ENCODE measurements at places on chromosomes 7 and 10.

GRCh38 chr10:73043319-73043718 is 53.3 kb downstream of the P4HA1 start:
- no peak for DNase-seq

GRCh38 chr10:129755621-129756020 is 208.5 kb downstream of the EBF3 start:
- no peak for DNase-seq

- no peak for DNase-seq
These were observed 34.7 kb downstream of the DDIT4 start for GRCh38 chr10:72308320-72308987.

DNA sequence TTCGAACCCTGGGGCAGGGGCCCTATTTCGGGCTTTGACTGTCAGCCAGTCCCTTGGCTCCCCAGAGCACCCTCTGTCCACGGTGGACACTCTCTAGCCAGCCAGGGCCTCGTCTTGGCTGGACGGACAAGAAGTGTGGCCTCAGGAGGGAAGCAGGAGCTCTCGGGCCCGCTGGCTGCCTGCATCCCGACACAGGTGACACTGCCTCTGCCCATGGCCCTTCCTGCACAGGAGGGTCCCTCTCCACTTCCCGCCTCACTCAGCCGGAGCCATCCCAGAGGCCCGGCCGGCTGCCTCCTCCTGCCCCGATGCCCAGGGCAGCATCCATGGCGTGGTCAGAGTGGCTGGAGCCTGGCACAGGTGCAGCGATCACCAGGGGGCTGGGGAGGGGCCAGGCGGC is 7.9 kb downstream of the ADGRA1 start:
- DNase-seq: no peak

DNA sequence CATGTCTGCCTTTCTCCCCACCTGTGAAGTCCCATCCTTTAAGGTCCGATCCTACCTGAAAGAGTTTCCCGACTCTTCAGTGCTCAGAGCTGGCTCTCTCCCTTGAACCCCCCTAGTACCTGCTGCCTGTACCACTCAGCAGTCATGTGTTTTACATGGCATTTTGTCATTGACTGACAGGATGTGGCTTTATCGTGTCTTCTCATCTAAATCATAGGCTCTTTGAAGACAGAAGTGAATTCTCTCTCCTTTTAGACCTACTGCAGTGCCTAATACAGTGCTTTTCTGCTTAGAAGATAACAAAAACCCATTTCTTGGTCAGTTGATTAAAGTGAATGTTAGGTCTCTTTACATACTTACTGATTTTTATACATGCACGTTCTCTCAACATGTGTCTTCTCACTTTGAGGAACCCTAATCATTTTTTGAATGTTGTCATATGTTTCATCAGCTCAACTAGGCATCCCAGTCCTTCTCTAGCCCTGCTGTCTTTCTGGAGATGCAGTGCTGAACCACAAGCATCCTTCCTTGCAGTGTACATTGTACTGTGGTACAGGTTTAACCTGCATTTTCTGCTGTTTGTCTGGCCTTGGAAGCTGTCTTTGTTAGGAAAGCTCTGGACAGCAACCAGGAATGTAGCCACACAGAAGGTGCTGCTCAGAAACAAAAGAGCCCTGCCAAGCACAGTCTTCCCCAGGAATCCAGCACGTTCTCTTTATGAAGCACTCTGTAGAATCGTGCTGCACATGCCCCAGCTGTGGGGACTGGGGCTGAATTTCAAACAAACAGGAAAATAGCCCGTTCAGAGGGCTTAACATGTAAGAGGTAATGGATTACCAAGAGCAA is 28.1 kb upstream of the LRRC4 start:
- no peak for DNase-seq

- DNase-seq: no peak
These were observed 105.0 kb upstream of the CDK13 start for GRCh38 chr7:39845006-39845405.

- DNase-seq: no peak
These were observed 44.7 kb downstream of the MGMT start for GRCh38 chr10:129511758-129512157.

DNA sequence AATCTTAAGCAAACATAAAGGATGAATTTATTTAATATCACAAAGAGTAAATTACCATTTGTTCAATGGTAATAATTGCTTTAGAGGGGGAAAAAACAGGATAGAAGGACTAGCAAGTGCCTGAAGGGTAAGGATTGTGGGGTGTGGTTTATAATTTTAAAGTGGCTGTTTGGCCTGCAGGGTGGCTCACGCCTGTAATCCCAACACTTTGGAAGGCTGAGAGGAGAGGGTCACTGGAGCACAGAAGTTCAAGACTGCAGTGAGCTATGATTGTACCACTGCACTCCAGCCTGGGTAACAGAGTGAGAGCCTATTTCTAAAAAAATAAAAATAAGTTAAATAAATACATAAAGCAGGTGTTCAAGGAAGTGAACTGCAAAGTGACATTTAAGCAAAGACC is 199.9 kb upstream of the AHR start:
- DNase-seq: no peak

- no peak for DNase-seq
These were observed 167.0 kb upstream of the CDK1 start for GRCh38 chr10:60611291-60611747.

DNA sequence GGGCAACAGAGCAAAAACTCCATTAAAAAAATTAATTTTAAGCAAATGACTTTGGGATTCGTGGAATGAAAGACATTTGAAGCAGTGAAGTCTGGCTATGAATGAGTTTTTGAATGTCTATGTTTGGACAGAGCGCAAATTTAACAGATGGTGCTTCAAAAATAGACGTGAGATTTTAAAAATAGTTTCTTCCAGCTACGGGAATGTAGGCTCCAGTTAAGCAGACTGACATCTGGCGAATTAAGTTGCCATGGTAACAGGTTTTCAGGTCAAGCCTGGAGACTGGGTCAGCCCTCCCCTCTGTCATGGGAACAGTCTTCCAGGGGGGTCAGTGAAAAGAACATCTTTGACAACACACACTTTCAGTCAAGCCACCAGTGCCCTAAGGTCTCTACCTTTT is 62.0 kb downstream of the MYOF start:
- no peak for DNase-seq

DNA sequence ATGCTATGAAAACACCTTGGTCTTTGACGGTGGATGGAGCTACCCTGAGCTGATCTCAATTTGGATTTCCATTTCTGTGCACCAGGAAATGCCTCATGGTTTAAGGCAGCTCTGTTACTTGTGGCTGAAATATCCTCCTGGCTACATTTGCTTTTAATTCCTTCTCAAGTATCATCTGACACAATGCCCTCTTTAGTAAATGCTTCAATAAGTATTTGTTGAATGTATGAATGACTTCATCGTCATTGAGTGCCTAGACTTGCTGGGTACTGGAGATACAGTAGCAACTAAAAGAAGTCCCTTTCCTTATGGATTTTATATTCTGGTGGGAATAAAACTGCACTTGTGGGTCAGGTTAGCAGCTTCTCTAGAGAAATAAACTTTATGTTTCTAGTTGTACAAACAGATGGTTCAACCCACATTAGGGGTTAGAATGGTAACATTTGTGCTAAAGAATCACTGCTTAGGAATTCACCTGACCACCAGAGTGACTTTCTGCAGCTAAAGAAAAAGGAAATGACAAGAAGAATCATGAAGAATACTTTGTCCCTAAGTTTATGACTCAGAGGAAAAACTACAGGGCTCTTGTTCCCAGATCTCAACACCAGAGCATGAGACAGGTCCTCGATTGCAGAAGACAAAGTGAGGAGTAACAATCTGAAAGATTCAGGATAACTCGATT is 21.8 kb upstream of the SMNDC1 start:
- DNase-seq: no peak

DNA sequence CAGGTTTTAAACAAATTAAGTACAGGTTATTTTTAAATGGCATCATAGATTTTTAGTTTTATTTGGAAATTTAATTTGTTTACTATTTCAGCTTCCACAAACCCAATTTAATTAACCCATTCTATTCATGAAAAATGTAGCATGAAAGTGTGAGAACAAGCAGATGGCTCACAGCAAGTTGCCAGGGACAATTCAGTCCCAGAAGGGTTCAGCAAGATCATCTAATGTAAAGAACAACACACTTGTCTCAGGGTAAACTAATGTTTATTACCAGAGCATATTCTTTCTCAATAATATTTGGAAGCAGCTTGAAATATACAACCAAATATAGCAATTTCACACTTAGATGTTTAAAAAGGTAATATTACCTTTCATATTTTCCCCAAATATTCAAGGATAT is 166.9 kb upstream of the SLC13A1 start:
- no peak for DNase-seq

- no peak for DNase-seq
These were observed 17.9 kb downstream of the EBF3 start for GRCh38 chr10:129945941-129946760.

DNA sequence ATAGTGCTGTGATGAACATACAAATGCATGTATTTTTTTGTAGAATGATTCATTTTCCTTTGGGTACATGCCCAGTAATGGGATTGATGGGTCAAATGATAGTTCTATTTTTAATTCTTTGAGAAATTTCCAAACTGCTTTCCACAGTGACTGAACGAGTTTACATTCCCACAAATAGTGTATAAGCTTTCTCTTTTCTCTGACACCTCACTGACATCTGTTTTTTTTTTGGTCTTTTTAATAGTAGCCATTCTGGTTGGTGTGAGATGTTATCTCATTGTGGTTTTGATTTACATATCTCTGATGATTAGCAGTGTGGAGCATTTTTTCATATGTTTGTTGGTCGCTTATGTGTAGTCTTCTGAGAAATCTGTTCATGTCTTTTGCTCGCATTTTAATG is 195.0 kb upstream of the AGK start:
- no peak for DNase-seq

DNA sequence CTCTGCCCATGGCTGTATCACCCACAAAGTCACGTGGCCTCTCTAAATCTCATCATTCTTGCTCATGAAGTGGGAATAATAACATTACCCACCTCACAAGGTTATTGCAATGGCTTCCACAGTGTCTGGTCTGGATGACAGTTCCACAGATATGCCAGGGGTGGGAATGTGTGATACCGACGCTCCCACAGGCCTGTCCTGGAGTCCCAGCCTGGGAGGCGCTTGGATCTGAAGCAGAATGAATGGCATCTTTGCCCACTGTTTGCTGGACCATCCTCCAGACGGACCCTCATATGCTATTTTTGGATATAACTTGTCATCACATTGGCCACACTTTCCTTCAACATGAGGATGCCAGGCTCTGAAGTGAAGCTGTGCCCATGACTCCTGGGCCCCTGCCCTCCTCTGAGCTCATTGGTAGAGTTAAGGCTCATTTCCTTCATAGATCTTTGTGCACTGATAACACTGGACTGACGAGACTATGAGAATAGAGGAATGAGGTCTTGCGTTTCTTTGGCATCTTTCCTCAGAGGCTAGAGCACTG is 279.8 kb upstream of the ZNF32 start:
- no peak for DNase-seq

DNA sequence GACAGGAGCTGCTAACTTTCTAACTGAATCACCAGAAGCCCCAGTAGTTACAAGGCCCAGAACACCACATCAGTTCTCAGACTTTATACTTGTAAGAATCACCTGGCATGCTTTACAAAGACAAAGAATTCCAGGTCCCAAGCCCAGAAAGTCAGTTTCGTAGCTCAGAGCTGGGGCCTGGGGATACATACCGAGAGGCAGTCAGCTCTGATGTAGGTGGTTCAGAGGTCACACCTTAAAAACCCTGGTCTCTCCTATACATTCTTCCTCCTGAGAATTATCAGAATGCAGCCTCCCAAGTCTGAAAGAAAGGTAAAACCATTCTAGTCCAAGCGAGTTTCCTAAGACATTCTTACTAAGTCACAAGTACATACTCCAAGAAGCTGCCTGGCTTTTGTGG is 2.3 kb downstream of the GRB10 start:
- DNase-seq: no peak

- DNase-seq: no peak
These were observed 234.9 kb downstream of the EBF3 start for GRCh38 chr10:129728905-129729795.

DNA sequence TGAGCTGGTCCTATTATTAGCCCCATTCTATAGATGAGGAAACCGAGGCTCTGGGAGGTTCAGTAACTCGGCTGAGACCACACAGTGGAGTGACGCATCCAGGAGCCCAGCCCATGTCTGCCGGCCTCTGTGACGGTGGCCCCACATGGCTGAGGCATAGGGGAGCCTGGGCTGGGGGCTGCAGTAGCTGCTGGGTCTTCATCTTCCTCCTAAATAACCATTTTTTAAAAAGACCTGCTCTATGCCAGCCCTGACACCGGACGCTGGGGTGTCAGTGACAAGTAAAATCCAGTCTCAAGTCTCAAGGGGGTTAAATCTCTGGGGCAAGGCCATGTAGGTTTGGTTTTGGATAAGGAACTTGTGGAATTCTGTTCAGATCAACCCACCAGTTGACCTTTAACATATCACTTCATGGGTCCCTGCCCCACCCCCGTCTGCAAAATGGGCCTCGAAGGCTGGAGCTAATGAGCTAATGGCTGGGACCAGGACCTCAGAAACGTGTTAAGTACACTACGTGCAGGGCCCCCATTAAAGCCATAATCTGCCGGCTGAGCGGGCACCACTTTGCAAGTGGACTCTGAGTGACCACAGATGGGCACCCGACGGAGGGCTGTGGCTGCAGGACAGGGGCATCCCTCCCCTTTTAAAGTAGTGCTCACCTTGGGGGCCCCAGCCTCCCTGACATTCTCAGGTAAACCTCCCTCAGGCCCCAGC is 136.5 kb upstream of the UNC5B start:
- DNase-seq: no peak

DNA sequence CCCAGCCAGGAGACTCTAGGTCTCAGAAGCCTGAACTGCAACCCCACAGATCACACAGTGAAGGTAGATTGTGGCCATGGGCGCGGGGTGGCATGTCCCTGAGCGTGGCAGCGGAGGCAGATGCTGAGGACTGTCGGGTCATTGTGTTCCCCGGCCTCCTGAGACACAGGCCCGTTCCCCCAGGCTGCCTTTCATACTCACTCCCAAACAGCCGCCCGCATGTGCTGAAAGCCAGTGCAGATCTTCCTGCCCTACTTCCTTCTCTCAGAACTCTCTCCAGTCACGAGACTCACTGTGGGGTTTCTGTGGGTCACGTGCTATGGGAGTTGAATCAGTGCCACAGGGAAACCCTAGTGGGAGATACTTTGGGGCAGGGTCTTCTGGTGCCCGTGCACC is 48.0 kb downstream of the ZNF467 start:
- no peak for DNase-seq

DNA sequence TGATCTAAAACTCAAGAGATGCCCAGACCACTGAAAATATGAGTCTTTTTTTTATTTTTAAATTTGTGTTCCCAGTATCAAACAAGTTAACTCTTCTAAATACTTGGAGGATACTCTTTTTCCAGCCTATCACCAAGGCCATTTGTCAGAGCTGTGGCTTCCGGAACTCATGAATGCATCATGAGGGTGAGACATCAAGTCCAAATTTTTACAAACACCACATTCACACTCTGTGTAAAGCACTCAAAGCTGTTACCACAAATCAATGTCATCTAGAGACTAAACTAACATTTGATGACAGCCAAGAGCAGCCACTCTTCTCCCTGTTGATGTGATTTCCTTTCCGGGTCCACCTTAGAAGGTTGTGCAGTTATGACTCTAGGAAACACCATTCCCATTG is 43.8 kb upstream of the ARID5B start:
- DNase-seq: no peak
